Left cardiac atrium (tissue), 4 donors: ENCODE measurements at places on chromosomes 4 and X.

DNA sequence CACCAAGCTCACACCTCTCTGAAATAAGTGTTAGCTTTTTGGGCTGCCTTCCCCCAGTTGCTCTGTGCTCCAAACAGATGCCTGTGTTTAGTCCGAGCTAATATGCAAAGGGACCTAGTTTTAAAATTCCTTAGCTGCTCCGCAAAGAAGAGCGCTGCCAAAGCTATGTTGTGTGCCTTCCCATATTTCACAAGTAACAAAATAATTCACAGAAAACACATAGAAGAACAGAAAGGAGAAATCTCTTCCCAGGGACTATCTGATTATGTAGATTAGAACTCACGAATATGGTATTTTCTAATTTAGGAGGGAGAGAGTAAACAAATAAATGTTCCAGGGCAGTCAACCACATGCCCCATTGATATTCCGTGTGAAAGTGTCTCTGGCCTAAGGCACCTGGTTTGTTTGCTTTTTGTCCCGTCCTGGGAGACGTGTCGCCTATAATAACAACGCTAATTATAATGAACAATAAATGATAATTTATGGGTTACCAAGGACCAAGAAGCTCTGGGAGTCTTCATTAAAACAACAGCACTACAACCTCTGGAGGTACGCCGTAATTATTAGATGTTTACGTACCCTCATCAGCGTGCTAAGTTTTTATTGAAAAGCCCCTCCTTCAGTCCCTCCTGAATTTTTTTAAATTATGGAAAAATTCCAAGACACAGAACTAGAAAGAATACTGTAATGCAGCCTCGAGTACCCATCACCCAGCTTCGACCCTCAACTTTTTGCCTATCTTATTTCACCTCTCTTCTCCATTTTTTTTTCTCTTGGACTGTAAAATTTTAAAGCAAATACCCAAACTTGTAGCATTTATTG lies 1.2 kb upstream of the CCNG2 start:
- no peak for DNase-seq

- DNase-seq = no peak
Measured at GRCh38 chr4:80610845-80611677, 275.5 kb downstream of the CFAP299 start.

GRCh38 chrX:23317799-23318724 lies 16.6 kb upstream of the PTCHD1 start:
- no peak for DNase-seq

- no peak for DNase-seq
Measured at GRCh38 chr4:82500435-82501153, 61.2 kb downstream of the TMEM150C start.

GRCh38 chr4:43607827-43608461 lies 715.4 kb downstream of the GRXCR1 start:
- no peak for DNase-seq

DNA sequence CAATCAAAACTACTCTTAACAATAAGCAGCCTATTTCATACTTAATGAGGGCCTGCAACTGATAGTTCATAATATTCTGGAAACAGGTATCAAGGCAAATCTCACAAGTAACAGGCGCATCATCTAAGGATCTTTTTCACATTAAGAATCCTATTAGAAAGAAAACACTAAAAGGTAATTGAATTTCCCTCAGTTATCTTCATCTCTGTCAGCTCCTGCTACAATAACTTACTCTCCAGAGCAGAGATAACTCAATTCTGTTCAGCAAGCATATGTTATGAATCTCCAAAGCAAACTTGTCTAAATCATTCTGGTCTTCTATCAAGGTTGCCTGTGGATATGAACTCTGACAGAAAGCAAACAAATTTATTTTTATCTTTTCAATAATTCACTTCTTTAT lies 126.1 kb downstream of the MAB21L2 start:
- no peak for DNase-seq

DNA sequence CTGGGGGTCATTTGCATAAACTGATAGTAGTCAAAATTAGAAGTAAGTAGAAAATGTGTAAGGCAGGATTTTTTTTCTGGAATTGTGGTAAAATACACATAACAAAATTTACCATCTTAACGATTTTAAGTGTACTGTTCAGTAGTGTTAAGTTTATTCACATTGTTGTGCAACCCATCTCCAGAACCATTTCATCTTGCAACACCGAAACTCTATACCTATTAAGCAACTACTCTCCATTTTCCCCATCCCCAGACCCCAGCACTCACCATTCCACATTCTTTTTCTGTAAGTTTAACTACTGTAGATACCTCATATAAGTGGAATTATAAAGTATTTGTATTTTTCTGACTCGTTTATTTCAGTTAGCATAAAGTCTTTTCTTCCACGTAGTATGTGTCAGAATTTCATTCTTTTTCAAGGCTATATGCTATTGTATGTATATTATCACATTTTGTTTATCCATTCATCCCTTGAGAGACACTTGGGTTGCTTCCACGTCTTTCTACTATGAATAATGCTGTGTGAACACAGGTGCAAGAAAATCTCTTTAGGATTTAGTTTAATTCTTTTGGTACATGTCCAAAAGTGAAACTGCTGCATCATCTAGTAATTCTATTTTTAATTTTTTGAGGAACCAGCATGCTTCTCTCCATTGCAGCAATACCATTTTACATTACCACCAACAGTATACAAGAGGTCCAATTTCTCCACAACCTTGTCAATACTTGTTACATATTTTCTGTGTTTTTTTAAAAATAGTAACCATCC lies 39.1 kb upstream of the NSUN7 start:
- no peak for DNase-seq

- DNase-seq = no peak
Measured at GRCh38 chrX:39848243-39848642, 249.5 kb downstream of the BCOR start.

GRCh38 chr4:83083925-83084475 lies 30.5 kb downstream of the PLAC8 start:
- DNase-seq = peak; percentile 51

DNA sequence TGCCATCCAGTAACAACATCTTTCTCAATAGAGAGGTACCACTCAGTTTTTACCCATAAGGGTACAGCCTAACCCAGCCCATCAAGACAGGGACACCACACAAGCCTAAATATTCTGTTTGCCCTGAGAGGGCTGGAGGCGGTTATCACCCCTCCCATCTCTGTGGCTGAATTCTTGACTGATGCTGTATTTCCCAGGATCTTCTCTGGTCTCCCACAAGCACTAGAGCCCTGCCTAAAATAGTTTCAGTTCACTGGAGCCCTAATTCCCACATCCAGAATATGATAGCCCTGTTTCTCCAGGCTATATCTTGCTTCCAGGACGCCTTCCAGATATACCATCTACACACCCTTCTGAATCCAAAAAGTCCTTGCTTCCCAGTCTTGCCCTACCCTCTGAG lies 91.6 kb upstream of the NMU start:
- no peak for DNase-seq

- DNase-seq = no peak
Measured at GRCh38 chrX:63186137-63186536, 165.0 kb downstream of the SPIN4 start.

DNA sequence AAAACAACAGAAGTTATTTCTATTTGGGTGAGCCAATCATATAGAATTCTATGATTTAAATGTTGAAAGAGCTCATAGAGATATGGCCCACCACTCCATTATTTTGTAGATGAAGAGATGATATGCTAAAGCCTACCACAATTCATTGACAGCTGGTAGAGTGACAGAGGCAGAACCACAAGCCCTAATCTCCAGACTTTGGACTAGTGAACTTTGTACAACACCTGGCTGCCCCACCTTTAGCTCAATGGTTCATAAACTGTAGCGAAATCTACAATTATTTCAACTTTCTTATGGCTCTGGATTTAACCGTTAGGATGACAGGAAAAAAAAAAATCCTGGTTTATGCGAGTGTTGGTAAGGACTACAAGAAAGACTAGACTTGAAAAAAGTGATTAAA lies 50.9 kb downstream of the PRKG2 start:
- DNase-seq = no peak

GRCh38 chr4:95506264-95506663 lies 42.5 kb downstream of the UNC5C start:
- DNase-seq = no peak

DNA sequence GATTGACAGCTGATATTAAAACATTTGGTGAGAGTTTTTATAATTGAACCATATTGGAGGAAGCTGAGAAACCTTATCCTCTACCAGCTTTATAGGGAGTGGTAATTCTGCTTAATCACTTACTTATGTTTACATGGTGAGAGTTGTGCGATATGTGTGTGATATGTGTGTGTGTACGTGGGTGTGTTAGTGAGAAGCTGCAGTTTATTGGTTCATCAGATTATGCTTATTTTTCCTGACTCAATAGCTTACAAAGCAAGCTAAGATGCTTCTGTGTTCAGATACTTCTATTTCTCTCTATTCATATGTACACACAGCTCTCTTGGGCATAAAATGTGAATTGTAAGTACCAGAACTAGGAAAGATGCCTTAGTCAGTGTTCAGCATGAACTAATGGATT lies 343.7 kb downstream of the GRIA2 start:
- DNase-seq = no peak

GRCh38 chr4:123215536-123215935 lies 181.1 kb upstream of the SPRY1 start:
- DNase-seq = no peak

- DNase-seq = no peak
Measured at GRCh38 chrX:18174209-18174608, 46.5 kb downstream of the BEND2 start.

DNA sequence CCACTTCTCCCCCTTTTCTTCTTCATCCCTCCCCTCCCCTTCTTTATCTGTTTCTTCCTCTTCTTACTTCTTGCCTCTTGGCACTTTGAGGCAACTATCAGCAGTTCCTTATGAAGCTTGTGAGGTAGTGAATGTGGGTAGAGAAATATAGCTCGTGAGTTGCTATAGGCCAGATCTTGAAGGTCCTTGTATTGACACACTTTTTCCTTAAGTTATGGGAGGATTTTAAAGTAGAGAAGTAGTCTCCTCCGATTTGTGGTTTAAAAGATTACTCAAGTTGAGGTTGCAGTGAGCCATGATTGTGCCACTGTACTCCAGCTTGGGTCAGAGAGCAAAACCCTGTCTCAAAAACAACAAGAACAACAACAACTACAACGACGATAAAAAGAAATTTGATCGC lies 3.4 kb upstream of the RRAGB start:
- no peak for DNase-seq

- DNase-seq = no peak
Measured at GRCh38 chr4:54842226-54842625, 184.5 kb downstream of the KIT start.

- DNase-seq = no peak
Measured at GRCh38 chr4:86554646-86555045, 39.5 kb upstream of the PTPN13 start.

DNA sequence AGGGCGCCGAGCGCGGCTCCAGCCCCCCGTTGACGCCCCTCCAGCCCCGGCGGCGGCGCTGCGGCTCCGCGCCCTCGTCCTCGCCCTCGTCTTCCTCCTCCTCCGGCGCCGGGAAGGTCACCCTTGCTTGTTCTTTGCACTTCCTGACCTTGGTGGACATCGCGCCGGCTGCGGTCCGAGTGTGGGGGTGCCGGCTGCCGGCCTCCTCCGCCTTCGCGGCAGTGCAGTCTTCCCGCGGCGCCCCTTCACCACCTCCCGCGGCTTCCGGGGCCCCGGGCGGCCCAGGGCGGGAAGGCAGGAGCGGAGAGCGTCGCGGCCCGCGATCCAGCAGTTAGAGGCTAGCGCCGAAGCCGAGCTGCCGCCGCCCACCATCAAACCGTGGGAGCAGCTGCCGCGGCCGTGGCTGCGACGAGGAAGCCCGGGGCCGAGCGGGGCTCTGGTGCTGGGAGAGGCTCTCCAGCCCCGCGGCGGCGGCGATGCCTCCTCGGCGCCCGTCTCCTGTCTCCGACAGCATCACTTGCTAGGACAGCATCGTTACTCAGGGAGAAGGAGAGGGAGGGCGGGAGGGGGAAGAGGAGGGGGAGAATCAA lies at the start of gene TRPC3:
Gene TRPC3, minus strand, starts transcription at position 540 of the 590 bp plus-strand sequence. Its CDS starts 380 bp downstream, at position 160.
- peak; percentile 42 for DNase-seq

GRCh38 chrX:95058815-95059214 lies 1384.8 kb downstream of the FAM133A start:
- DNase-seq = no peak

GRCh38 chrX:40094041-40094899 lies 3.5 kb downstream of the BCOR start:
- DNase-seq = peak; percentile 71

GRCh38 chrX:41086627-41086932 lies 1.3 kb downstream of the USP9X start:
- no peak for DNase-seq

- DNase-seq = no peak
Measured at GRCh38 chrX:108892501-108892900, 156.1 kb upstream of the IRS4 start.

DNA sequence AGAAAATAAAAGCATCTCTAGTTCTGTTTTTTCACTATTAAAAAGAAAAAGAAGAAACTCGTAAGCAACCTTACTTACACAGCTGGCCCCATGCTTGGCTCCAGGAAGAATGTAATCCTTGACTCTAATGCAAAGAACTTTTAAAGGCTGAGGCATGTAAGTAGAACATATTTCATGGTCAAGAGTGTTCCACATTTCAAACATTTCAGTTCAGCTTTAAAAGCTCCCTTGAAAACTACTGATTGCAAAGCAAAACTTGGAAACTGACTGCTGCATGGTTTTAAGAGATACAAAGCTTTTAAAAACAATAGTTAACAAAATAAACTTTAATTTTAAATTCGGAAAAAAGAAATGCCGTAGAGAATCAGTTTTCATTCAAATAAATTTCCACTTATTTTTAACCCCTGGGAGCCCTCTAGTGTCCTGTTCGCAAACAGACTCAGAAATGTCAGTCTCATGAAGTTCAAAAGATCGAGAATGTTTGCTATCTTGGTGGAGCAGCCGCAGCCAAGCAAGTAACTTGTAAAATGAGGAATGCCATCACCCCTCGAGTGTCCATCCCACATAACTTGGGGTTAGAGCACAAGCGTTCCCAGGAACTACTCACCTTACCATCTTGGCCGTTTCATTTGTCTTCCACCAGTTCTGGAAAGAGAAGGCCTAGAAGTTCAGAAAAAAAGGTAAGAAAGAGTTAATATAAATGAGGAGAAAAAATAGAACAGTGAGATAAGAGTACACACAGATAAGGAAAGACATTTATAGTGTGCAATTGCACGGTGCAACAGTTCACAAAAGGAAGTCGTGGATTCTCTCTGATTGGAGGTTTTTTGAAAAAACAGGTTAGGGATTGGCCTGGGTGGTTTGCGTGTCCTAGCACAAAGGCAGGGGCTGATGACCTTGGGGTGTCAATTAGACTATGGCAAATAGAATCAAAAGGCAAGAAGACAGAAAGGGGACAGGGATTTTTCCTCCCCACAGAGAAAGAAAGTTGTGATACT lies at the start of gene GASK1B:
Gene GASK1B, minus strand, starts transcription at position 765 of the 998 bp plus-strand sequence. CDS start 1,650 bp downstream, outside the sequence.
- no peak for DNase-seq

GRCh38 chrX:45986081-45986480 lies 559.1 kb downstream of the ZNF674 start:
- DNase-seq = no peak

GRCh38 chrX:136480383-136480782 lies 7.4 kb upstream of the BRS3 start:
- no peak for DNase-seq
